ENCODE measurements at places on chromosomes 12 and 14.

GRCh38 chr12:100826323-100826722 lies 31.7 kb downstream of the ANO4 start:
- no peak for DNase-seq

DNA sequence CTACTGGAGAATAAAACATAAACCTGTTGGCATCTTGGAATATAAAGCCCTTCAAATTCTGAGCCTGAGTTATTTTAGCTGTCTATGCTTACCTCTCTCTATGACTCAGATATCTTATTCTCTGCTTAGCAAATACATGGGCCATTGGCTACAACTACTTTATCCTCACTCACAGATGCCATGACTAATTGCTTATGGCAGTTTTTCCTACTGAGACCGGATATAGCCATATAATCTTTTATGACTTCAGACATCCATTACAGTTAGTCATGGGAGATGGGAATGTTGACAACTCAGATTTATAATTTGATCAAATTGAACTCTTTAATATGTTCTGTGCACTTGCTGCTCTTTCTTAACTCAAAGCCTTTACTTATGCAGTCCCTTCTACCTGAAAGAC lies 502.4 kb upstream of the ATP2B1 start:
- no peak for DNase-seq

DNA sequence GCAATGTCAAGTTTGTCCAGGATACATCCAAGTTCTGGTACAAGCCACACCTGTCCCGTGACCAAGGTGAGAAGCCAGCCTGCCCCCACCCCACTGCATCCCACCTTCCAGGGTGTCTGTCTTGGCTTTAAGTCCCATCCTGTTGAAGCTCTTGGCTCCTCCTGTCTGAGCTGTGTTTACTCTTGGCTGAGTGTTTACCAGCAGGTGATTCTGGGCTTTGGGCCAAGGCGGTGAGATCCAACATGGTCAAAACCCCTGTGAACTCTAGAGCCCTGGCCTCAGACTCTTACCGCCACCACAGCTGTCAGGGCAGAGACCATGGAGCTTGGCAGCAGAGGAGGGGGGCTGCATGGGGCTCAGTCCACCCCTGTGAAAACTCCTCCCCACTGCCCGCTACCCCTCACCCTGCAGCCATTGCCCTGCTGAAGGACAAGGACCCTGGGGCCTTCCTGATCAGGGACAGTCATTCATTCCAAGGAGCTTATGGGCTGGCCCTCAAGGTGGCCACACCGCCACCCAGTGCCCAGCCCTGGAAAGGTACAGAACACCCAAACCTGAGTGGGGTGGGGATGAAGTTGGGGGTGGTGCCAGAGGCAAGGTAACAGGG lies 11.6 kb downstream of the TNS2 start:
- DNase-seq = no peak

DNA sequence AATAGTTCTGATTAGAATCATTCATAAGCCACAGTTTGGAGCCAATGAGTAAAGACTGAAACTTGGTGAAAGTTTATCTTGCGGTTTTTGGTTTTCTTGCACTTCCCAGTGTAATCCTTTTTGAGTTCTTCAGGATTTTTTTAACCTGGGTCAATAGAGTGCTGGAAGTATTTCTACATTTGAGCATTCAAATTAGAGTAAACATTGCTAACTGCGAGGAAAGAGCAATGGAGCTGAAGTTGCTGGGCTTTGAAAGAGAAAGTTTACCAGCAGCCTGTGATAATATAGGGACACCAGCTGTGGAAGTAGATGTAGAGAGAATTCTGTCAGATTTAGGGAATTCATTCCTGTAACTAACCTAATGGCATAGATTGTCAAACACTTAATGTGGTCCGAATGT lies 30.3 kb downstream of the ANO6 start:
- DNase-seq = no peak

- no peak for DNase-seq
Observed at GRCh38 chr12:25089738-25090137, 105.2 kb downstream of the DNAI7 start.

DNA sequence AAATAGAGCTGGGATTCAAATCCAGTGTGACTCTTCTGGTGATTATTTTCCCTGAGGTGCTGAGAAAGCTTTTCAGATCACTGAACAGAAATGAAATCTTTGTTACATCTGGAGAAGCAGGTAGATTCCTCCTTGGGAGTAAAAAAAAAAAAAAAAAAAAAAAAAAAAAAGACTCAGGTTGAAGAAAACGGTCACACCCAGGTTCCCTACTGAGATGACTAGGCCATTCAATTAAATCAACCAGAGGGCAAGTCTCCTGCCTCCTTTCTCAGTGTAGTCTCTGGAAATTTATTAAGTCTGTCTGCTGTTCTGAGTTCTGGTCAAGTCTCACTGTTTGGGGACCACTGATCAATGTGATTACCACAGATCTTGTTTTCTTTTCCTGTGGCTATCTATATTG lies 24.0 kb downstream of the ARG2 start:
- DNase-seq = no peak

DNA sequence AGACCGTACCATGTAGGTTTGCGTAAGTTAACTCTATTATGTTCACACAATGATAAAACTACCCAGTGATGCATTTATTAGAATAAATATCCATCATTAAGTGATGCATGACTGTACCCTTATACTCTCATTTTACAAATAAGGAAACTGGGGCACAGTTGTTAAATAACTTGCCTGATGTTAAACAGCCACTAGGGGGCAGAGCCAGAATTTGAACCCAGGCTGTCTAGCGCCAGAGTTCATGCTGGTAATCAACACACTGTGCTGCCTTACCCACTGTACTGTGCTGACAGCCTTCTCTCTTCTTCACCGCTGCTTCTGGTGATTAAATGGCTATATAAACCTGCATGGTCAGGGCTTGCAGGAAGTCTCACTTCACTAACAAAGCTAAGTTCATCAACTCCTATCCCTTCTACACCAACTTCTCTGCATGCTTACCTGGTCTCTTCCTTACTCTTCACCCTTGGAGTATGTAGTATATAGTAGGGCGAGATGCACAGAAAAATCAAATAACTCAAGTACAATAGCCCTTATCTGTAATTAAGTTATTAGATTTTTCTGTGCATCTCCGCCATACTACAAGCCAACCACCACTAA lies 43.6 kb upstream of the APPL2 start:
- DNase-seq = peak; percentile 1

DNA sequence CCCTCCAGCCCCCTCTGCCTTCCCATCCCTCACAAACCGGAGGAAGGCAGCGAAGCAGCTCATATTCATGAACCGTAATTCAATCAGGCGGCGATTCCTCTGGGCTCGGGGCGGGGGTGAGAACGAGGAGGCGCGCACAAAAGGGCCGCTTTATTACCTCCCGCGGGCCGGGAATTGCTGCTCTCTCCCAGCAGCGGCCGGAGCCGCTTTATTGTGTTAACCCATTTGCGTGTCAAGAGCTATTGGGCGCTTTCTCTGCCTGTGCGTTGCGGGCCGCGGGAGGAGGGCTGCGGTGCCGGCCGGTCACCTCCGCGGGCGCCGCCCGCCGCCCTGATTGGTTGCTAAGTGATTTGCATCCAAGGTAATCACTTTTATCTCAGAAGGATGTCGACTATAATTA lies 4.8 kb downstream of the FAM222A start:
- no peak for DNase-seq

- DNase-seq = no peak
Observed at GRCh38 chr12:26068503-26068902, 56.3 kb downstream of the BHLHE41 start.

DNA sequence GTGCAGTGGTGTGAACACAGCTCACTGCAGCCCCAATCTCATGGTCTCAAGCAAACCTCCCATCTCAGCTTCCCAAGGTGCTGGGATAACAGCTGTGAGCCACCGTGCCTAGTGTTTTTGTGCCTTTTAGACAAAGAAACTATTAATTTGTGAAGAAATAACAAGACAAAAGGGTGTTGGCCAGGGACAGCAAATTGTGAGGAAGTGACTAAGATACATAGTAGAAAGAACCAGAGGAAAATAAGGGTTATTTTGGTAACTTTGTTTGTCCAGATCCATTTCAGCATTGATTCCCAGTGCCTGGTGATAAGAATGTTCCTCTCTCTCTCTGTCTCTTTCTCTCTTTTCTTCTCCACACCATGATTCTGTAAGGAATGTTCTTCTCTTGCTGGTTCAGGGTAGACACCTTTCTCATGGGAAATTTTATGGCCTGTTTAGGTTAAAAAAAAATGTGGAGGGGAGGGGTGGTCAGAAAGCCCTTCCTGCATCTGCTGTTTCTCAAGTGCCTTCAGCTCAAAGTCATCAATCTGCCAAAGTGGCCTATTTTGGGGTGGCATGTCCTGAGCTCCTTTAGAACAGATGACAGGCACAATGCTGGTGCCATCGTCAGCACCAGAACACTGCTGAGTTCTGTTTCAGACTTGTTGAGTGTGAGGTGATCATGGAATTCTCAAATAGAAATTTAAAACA lies 184.4 kb upstream of the EEA1 start:
- DNase-seq = no peak

DNA sequence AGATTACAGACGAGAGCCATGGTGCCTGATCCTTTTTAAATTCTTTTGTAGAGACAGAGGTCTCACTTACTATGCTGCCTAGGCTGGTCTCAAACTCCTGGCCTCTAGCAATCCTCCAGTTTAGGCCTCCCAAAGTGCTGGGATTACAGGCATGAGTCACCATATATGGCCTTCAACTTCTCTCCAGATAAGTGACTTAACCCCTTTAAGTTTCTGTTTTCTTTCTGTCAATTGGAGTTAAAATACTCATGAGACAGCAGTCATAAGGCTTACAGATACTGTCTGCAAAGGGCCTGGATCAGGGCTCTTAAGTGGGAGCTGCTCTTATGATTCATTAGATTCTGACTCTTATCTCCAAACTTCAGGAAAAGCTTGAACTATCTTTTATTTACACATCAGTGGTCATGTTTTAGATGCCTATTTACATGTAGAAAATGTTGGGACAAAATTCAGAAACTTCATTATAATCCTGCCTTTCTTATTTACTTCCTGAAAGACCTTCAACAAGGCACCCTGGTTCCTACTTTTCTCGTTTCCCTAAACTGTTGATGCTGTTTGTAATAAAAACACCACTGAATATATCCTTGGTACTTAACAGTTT lies 271.5 kb upstream of the TBX3 start:
- no peak for DNase-seq

GRCh38 chr14:48726080-48726642 lies 860.0 kb downstream of the RPS29 start:
- no peak for DNase-seq

- no peak for DNase-seq
Observed at GRCh38 chr12:126362493-126362892, 1297.3 kb downstream of the AACS start.

- no peak for DNase-seq
Observed at GRCh38 chr12:55172686-55173085, 46.5 kb downstream of the OR9K2 start.

- DNase-seq = no peak
Observed at GRCh38 chr12:62146318-62146717, 113.9 kb upstream of the USP15 start.

DNA sequence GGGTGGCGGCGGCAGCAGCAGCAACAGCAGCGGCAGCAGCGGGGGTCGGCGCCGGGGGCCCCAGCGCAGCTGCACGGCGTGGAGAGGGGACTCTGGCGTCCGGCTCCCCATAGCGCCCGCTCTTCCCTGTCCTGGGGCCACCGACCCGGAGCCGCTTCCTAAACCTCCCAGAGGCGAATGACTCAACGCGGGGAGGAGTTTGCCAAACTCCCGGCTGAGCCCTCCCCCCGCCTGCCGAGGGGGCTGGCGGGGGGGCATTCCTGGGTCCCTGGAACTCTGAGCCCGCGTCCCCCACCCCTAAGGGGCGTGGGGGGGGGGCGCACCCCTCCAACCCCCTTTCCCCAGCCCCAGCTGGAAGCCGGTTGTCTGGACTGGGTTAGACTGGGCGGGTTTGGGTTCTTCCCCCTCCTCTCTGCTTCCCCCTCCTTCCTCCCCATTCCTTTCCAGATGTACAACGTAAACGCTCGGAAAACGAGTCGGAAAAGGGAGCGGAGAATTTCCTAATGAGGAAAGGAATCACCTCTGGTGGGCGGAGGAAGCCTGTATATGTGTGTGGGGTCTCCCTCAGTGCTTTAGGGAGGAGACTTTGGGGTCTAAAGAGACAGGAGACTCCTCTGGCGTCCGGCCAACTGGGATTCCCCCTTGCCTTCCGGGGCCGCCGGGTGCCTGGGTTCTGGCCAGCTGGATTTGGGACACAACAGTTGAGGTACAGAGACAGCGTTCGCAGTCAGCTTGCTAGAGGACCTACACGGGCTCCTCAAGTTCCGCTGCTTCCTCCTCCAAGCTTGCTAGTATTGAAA lies at the start of gene ITGA5:
TSS of gene ITGA5 (minus strand) at position 179 of the 800 bp plus-strand sequence. CDS start at position 111, 68 bp downstream.
- DNase-seq = peak; percentile 49

- DNase-seq = no peak
Observed at GRCh38 chr14:95287176-95287754, 32.4 kb downstream of the CLMN start.

Data from effector memory CD4-positive, alpha-beta T cell (primary cell).